ENCODE measurements at places on chromosomes 1 and 21.

DNA sequence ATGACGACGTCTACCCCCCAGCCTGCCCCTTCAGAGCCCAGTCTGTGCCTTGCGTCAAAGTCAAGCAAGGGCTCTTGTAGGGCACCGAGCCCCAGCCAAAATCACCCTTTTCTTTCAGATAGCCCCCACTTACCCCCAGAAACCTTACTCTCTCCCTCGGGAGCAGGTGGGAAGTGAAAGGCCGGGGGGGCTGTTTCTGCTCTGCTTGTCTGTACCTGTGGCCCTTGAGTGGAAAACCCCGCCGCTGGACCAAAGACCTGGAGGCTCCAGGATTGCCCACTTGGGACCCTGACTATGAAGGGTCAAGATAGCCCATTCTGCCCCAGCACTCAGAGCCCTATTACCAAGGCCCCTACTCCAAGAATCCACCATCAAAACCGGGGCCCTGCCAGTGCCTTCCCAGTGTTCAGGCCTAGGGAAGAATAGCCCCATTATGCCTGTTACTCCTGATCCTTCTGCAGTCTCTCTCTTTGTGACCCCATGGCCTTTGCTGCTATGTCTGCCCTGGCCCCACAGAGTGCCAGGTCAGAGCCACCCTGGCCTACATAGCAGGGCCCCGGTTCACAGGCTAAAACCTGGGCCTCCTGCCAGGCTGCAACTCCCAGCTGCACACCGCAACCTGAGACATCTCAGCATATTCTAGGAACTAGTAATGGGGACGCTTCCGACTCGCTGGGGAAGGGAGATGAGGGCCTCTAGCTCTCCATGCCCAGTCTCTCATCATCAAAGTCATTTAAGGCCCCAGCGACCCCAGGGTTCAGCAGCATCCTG, 22.2 kb upstream of the HPDL start:
- peak; percentile 29 for DNase-seq

DNA sequence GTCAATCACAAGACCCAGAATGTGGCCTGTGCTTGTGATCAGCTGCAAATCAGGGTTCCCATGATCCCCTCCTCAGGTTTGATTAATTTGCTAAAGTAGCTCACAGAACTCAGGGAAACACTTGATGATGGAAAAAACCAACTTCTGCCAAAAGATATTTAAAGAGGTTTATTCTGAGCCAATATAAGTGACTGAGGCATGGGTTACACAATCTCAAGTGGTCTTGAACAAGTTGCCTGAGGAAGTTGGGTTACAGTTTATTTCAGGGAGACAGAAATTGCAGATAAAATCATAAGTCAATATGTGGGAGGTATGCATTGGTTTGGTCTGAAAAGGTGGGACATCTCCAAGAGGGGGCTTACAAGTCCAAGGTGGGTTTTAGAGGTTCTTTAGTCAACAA, 243.1 kb downstream of the S1PR1 start:
- no peak for DNase-seq

- peak; percentile 87 for DNase-seq
Measured at GRCh38 chr1:10796029-10796944, at the start of gene CASZ1. Gene CASZ1, minus strand, starts transcription at chr1:10796646. Its CDS starts 102,757 bp downstream, at chr1:10693889.

- no peak for DNase-seq
Measured at GRCh38 chr21:35984654-35985361, 75.5 kb downstream of the SETD4 start.

DNA sequence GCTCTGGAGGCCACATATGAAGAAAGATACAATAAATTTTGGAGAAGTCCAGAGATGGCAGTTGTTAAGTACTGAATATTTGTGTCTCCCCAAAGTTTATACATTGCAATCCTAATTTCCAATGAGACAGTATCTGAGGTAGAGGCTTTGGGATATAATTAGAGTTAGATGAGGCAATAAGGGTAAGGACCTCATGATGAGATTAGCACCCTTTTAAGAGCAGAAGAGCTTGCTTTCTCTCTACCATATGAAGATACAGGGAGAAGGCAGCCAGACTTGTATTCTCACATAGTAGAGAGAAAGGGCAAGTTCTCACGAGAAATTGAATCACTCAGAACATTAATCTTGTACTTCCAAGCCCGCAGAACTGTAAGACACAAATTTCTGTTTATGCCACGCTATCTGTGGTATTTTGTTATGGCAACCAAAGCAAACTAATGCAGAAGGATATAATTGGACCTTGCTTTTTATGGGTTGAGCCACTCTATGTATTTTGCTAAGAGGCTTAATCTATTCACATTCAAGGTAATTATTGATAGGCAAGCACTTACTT, 430.1 kb downstream of the KCNT2 start:
- peak; percentile 5 for DNase-seq

GRCh38 chr1:182588500-182589396, at the start of gene RNASEL:
Gene RNASEL, minus strand, starts transcription at chr1:182589256. Its CDS starts 2,450 bp downstream, at chr1:182586806.
- DNase-seq: peak; percentile 63

- no peak for DNase-seq
Measured at GRCh38 chr1:28792644-28793121, 19.3 kb upstream of the OPRD1 start.

DNA sequence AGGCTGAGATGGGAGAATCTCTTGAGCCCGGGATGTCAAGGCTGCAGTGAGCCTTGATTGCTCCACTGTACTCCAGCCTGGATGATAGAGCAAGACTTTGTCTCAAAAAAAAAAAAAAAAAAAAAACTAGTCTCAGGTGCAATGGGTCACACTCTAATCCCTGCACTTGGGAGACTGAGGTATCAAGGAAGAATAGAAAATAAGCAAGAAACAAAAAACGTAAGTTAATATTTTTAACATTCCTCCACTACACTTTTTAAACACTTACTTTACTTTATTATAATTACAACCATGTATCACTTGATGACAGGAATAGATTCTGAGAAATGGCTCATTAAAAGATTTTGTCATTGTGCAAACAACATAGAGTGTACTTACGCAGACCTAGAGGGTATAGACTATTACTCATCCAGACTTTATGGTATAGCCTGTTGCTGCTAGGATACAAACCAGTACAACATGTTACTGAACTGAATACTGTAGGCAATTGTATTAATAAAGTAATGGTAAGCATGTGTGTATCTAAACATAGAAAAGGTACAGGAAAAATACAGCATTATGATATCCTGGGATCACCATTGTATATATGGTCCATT, 1244.1 kb upstream of the ADGRL4 start:
- DNase-seq: peak; percentile 57

DNA sequence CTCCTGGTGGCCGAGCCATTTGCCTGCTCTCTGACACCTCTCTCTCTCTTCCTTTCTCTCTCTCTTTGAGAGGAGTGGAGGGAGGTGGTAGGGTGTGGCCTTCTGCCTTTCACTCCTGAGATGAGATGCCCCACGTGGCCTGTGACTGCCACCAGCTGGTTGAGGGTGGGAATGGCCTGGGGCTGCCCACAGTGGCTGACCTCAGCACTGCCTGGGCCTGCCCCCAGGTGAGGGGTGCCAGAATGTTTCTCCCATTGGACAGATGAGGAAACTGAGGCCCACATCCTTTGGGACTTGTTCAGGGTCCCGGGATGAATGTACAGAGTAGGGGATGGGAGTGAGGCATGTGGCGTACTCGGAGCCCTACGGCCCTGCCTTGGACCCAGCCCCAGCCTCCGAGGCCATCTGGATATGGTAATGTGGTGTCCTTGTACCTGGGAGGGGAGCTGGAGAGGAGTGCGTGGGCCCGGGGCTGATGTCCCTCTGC, 12.7 kb upstream of the C1orf167 start:
- peak; percentile 8 for DNase-seq

DNA sequence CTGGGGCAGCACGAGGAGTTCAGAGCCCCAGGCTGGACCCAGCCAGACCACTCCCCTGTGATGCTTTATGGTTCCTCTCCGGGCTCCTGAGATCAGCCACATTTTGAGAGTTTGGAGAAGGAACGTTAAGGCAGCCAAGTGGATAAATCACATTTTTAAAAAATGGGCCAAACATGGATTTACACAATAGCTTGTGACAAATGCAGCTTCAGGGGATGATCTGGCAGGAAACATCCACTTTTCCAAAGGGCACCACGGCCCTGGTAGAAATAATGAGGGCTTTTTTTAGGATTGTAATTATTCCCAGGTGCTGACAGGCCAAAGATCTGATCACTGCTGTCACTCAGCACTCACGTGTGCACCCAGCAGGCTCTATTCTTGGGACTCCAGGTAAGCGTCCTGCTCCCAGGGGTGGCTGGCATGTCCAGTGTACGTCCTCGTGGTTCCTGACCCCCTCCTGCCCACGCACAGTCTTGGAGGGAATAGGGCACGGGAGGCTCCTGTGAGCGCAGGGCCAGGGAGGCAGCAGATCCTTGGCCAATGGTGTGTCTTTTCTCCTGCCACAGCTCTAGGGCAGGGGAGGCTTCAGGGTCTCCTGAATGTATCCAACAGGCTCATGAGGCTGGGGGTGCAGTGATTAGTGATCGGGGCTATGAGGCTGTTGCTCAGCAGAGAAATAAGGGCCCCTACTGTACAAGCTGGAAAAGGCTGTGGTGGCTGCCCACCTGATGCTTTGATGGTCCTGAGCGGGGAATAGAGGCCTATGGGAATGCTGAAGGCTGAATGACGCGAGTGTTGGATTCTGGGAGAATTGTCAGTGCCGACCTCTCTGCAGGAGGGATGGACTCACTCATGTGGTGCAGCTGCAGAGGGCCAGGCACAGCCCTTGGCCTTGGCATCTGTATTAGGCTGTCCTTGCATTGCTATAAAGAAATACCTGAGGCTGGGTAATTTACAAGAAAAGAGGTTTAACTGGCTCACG, 415.7 kb downstream of the PTPRU start:
- DNase-seq: no peak

GRCh38 chr1:22729400-22729773, 18.7 kb downstream of the EPHB2 start:
- DNase-seq: no peak
